ENCODE measurements at places on chromosomes 7 and 10.

DNA sequence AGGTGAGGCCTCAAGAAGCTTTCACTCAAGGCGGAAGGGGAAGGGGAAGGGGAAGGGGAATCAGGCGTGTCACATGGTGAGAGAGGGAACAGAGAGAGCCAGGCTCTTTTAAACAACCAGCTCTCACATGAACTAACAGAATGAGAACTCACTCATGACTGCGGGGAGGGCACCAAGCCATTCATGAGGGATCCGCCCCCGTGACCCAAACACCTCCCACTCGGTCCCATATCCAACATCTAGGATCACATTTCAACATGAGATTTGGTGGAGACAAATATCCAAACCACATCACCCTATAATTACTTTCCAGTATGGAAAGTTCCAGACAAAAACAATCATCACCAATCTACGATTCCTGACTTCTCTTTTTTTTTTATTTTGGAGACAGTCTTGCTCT lies 22.9 kb downstream of the HIP1 start:
- DNase-seq = no peak

GRCh38 chr7:23346316-23346715 lies 47.2 kb downstream of the MALSU1 start:
- DNase-seq = no peak

DNA sequence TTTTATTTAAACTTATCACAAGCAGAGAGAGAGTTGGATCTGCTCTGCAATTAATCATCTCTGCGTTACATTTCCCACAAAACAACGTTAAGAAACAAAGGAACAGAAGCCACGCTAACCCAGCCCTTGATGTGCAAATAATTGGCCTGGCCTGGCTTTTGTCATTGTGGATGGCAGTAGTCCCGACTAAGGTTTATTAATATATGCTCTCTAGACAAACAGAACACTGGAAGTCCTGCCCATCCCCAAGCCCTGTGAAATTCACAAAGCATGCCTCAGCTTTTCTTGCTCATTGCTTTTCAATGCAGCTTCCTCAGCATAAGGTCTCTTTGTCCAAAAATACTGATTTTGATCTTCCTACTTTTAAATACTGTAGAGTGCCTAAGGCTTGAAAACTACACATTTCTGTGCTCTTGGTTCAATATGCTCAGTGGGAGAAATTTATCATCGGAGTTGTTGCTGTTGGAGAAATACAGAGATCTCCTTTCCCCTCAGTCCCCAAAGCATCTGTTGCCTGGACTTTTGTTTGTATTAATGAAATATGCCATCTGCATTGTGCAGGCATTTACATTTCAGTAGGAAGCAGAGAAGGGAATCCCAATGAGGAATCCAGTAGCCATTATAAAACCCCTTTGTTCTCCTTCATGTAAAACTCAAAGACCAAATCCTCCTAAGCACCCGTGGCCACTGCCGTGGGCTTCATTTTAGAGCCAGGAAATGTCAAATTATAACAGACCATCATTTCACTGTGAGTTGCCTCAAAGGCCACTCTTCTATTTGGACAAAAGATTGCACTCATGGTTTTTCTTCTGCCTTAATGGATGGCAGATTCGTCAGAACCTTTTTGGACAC lies 61.1 kb downstream of the SORCS1 start:
- no peak for DNase-seq

- no peak for DNase-seq
Measured at GRCh38 chr7:120709972-120710320, 148.0 kb downstream of the TSPAN12 start.

All from NCI-H1092 treated with DMSO at 0.1 percent for 48 hours (cell line).